ENCODE measurements at places on chromosomes 3 and 15. TPM values are rescaled to one million over a fixed set of nuclear protein-coding genes. Genes with fewer than 3 reads are reported as not detected.

GRCh38 chr3:46667657-46668056 is 25.8 kb downstream of the ALS2CL start:
- no peak overlapping the region for H3K4me3 ChIP-seq
- H3K27ac ChIP-seq = no peak overlapping the region
- no peak for DNase-seq
- H3K36me3 ChIP-seq = no peaks in the 10 kb centered on the region

DNA sequence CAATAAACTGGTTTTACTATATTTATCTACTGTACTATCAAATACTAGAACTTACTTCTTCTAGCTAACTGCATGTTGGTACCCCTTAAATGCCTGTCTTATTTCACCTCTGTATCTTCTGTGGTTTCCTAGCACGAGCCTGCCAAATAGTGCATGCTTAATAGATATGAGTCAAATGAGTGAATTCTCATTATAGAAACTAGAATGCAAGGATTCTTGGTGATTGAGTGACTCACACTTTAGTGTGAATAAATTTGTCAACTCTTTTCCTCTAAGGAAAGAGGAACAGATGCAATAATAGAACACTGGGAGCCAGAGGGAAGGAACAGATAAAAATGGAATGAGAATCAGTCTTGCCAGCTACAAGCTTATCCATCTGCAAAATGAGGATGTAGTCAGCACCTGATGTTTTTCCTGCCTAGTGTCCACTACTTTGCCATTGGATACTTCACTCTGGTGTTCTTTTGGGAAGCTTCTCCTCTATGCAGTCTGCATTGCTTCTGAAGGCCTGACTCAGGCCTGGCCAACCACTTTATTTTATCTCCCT is 189.1 kb upstream of the CADPS start:
- H3K4me1 ChIP-seq = no peaks in the 10 kb centered on the region
- H3K27me3 ChIP-seq = no peaks in the 10 kb centered on the region
- no peak for DNase-seq
- no peaks in the 10 kb centered on the region for H3K36me3 ChIP-seq
- H3K4me3 ChIP-seq = no peak overlapping the region
- H3K27ac ChIP-seq = no peak overlapping the region

LYZL4 gene
- total RNA-seq = not detected

DNA sequence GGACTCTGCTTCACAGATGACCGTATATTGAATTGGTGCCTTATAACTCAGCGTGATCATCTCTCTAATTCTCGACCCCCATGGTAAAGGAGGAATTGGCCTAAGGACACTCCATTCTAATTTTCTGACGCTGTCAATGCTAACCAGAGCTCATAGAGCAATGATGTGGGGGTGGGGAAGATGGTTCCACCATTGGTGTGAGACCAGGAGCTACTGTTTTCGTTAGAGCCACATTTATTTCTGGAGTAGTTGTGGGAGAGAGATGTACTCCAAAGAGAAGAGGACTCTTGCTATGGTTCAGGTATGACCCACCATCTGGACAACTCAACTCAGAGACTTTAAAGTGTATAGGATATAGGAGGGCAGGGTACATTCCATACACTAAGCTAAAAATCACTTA is 16.3 kb downstream of the ZBTB38 start:
- H3K4me3 ChIP-seq = no peak overlapping the region
- H3K4me1 ChIP-seq = peaks cover 8% of the 10 kb centered on the region
- no peak overlapping the region for H3K27ac ChIP-seq
- no peak for DNase-seq

PLA2G4E gene
- total RNA-seq = not detected

GRCh38 chr3:153976891-153977554 is 144.2 kb upstream of the ARHGEF26 start:
- peaks cover 5% of the 10 kb centered on the region for H3K27me3 ChIP-seq
- no peak overlapping the region for H3K27ac ChIP-seq
- H3K4me1 ChIP-seq = no peaks in the 10 kb centered on the region
- DNase-seq = no peak

ZNF774 gene
- total RNA-seq = 2.1 TPM

DNA sequence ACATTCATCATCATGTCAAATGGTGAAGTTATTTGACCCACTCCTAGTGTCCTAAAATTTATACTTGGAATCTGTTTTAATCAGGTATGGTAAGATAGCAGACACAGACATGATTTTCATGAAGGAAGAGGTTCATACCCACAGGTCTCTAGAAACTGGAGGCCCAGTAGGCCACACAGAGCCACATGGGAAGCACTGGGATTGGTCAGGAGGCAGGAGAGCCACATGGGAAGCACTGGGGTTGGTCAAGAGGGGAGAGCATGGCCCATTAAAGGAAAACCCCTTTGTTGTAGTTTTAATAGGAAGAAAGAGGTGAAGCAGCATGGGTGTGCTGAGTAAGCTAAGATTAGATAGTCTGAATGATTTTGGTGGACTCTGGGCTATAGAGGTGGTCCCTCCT is 356.9 kb downstream of the MFSD1 start:
- H3K36me3 ChIP-seq = no peaks in the 10 kb centered on the region
- no peak overlapping the region for H3K4me3 ChIP-seq
- DNase-seq = no peak
- H3K27ac ChIP-seq = no peak overlapping the region
- H3K27me3 ChIP-seq = no peaks in the 10 kb centered on the region

GRCh38 chr3:140540262-140540661 is 137.6 kb upstream of the TRIM42 start:
- H3K4me1 ChIP-seq = no peaks in the 10 kb centered on the region
- H3K36me3 ChIP-seq = no peaks in the 10 kb centered on the region
- no peak overlapping the region for H3K27ac ChIP-seq
- peaks cover 1% of the 10 kb centered on the region for H3K27me3 ChIP-seq

- H3K27ac ChIP-seq = no peak overlapping the region
- no peak overlapping the region for H3K4me3 ChIP-seq
These were observed 341.4 kb upstream of the ATP11B start for GRCh38 chr3:182451871-182452270.

DNA sequence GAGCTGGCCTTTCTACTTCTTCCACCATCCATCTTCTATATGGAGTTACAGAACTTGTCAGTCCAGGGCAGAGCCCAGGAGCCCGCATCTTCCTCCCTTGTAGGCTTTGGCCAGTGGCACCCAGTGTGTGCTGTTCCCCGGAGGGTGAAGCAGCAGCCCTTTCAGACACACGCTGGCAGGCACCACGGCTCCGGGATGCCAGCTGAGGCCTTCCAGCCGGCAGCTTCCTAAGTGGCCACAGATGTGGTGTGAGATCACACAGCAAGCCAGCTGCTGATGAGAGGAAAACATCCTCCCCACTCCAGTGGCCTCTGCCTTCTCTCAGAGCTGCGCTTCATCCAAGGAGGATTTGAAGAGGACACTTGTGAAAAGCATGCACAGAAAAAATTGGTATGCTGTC is 24.1 kb downstream of the CRABP1 start:
- DNase-seq = no peak
- peaks cover 5% of the 10 kb centered on the region for H3K27me3 ChIP-seq
- H3K27ac ChIP-seq = no peak overlapping the region
- H3K36me3 ChIP-seq = no peaks in the 10 kb centered on the region
- H3K4me1 ChIP-seq = peaks cover 5% of the 10 kb centered on the region
- H3K4me3 ChIP-seq = no peak overlapping the region

ARHGEF3 gene
- 109 TPM for total RNA-seq

COPS2 gene
- 54.8 TPM for total RNA-seq

DNA sequence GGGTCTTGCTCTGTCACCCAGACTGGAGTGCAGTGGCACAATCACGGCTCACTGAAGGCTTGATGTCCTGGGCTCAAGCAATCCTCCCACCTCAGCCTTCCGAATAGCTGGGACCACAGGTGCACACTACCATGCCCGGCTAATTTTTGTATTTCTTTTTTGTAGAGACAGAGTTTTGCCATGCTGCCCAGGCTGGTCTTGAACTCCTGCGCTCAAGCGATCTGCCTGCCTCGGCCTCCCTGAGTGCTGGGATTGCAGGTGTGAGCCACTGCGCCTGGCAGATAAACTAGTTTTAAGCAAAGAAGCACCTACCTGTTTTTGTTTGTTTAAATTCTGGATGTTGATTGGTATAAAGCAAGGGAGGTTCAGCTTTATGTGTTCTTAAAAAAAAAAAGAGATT is 170.6 kb upstream of the GOLIM4 start:
- no peak overlapping the region for H3K4me3 ChIP-seq
- no peaks in the 10 kb centered on the region for H3K4me1 ChIP-seq
- no peaks in the 10 kb centered on the region for H3K27me3 ChIP-seq
- H3K27ac ChIP-seq = no peak overlapping the region

SH2D7 gene
- total RNA-seq = not detected

- H3K4me3 ChIP-seq = no peak overlapping the region
- peak; percentile 38 for DNase-seq
- no peak overlapping the region for H3K27ac ChIP-seq
- no peaks in the 10 kb centered on the region for H3K27me3 ChIP-seq
These were observed 23.1 kb downstream of the BHLHE40 start for GRCh38 chr3:5002174-5002870.

GRCh38 chr3:165555785-165556184 is 281.4 kb downstream of the BCHE start:
- H3K4me1 ChIP-seq = no peaks in the 10 kb centered on the region
- no peak overlapping the region for H3K27ac ChIP-seq
- H3K4me3 ChIP-seq = no peak overlapping the region
- no peaks in the 10 kb centered on the region for H3K27me3 ChIP-seq

DNA sequence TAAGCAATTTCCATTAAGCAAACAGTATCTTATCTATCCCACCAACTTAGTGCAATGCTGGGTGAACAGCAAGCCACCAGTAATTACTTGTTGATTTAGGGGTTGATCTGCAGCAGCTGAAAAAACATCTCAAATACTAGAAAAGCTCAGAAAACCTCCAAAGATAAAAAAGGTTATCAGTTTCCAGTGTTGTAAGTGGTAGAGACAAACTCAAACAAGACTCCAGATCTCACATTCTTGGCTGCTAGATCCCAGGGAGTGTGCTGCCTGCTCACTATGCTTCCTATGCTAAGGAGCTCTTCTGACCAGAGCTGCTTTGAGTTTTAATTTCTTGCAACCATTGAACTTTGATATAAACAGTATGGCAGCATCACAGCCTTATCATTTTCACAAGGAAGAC is 11.3 kb downstream of the B3GALNT1 start:
- no peaks in the 10 kb centered on the region for H3K4me1 ChIP-seq
- H3K27ac ChIP-seq = no peak overlapping the region
- DNase-seq = no peak
- no peaks in the 10 kb centered on the region for H3K27me3 ChIP-seq
- H3K36me3 ChIP-seq = peaks cover 2% of the 10 kb centered on the region

DNA sequence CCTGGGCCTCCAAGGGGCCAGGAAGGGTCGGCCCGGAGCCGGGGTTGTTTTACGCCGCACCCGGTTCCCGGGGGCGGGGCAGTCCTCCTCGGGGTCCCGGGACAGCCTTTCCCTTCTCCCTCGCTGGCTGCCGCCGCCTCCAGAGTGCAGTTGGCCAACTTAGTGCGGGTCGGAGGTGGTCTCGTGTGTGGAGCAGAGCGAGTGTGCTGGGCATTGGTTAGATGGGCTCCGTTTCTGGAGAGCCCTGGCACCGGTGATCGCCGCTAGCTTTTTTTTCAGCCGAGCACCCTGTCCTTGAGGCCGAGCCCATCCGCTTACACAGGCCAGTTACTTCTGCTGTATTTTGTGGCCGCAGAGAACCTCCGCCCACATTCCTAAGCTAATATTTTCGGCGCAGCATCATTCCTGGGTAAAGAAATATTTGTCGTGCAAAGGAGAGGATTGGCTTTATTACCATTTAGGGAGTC is 585 bp downstream of the KIF23 start:
- peak; percentile 22 for DNase-seq
- H3K27me3 ChIP-seq = peaks cover under 1% of the 10 kb centered on the region
- H3K4me3 ChIP-seq = peak overlapping the region; percentile 88
- peak overlapping the region; percentile 80 for H3K27ac ChIP-seq

CCDC174 gene
- 20.9 TPM for total RNA-seq

GRCh38 chr15:81410318-81410753 is 36.3 kb upstream of the TMC3 start:
- peaks cover 5% of the 10 kb centered on the region for H3K27me3 ChIP-seq
- peak overlapping the region; percentile 14 for H3K27ac ChIP-seq
- no peak overlapping the region for H3K4me3 ChIP-seq
- no peaks in the 10 kb centered on the region for H3K36me3 ChIP-seq
- peaks cover 19% of the 10 kb centered on the region for H3K4me1 ChIP-seq

GRCh38 chr15:75782926-75783325 is 60.3 kb upstream of the UBE2Q2 start:
- H3K27ac ChIP-seq = no peak overlapping the region
- DNase-seq = no peak
- no peaks in the 10 kb centered on the region for H3K4me1 ChIP-seq
- no peak overlapping the region for H3K4me3 ChIP-seq
- H3K27me3 ChIP-seq = peaks cover 15% of the 10 kb centered on the region

Data from activated CD4-positive, alpha-beta T cell treated with anti-CD3 and anti-CD28 coated beads, Interleukin-2, amount 10 ng/mL, durations not matched to agents 7 days and 5 days (primary cell).